ENCODE measurements at places on chromosomes 11 and 22. TPM values are rescaled to one million over a fixed set of nuclear protein-coding genes. Genes with fewer than 3 reads are reported as not detected.

The MMP11 gene
- 2.4 TPM for total RNA-seq

The CRYBB3 gene
- 2.1 TPM for total RNA-seq

GRCh38 chr22:32536352-32536751 is 61.7 kb downstream of the FBXO7 start:
- H3K27me3 ChIP-seq: no peaks in the 10 kb centered on the region
- H3K4me1 ChIP-seq: peaks cover 29% of the 10 kb centered on the region
- H3K27ac ChIP-seq: no peak overlapping the region

DNA sequence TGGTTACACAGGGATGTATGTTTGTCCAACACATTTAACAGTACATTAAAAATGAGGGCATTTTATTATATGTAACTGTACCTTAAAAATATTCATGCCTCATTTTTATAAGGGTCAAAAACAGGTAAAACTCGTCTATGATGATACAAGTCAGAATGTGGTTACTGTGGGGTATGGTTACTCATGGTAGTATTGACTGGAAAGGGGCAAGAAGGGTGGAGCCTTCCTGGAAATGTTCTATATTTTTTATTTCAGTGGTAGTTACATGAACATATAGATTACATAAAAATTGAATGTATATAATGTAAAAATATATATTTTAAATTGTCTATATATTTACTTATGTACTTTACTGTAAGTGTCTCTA is 99.8 kb downstream of the STIM1 start:
- no peak overlapping the region for H3K4me3 ChIP-seq
- peak overlapping the region; percentile 74 for H3K27ac ChIP-seq
- no peaks in the 10 kb centered on the region for H3K27me3 ChIP-seq
- peaks cover 24% of the 10 kb centered on the region for H3K4me1 ChIP-seq

GRCh38 chr11:28107191-28107749 is 686 bp downstream of the KIF18A start:
- peaks cover 48% of the 10 kb centered on the region for H3K4me1 ChIP-seq
- H3K27me3 ChIP-seq: no peaks in the 10 kb centered on the region
- H3K4me3 ChIP-seq: peak overlapping the region; percentile 93
- peak overlapping the region; percentile 60 for H3K27ac ChIP-seq
- no peaks in the 10 kb centered on the region for H3K36me3 ChIP-seq

- no peaks in the 10 kb centered on the region for H3K36me3 ChIP-seq
- peak overlapping the region; percentile 47 for H3K4me3 ChIP-seq
- H3K27ac ChIP-seq: peak overlapping the region; percentile 91
- peak; percentile 71 for DNase-seq
Observed at GRCh38 chr22:45468872-45469271, 33.8 kb upstream of the FBLN1 start.

DNA sequence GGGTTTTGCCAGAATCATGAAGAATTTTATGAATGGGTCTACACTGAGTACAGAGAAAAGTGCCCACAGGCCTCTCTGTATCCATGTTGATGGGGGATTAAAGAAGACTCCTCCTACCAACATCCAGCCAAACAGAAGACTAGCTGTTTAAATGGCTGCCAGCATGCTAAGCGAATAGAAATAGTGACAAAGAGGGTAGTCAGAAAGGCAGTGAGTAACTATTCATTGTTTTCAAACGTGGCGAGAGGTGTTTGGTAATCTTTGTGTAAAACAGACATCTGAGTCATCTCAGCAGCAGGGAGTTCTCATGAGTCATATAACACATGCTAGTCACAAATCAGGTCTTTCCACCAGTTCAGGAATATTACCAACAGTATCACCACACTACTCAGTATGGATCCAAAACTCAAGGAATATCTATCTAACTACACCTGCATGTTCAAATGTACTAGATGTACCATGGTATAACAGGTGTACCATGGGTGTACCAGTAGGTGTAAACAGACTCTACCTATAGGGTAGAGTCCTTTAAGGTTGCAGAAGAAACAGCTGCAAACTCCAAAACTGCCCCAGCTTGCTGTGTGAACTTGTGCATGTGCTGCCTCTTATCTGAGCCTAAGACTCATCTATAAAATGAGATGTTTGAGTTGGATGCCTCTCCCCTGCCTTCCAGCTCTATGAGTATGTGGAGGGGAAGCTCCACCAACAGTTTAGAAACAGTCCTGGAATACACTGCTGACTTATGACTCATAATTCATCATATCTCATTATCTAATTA is 82.0 kb downstream of the SLC1A2 start:
- no peaks in the 10 kb centered on the region for H3K27me3 ChIP-seq
- no peaks in the 10 kb centered on the region for H3K36me3 ChIP-seq
- DNase-seq: peak; percentile 99
- H3K4me1 ChIP-seq: peaks cover 33% of the 10 kb centered on the region
- H3K4me3 ChIP-seq: no peak overlapping the region
- peak overlapping the region; percentile 92 for H3K27ac ChIP-seq

GRCh38 chr22:42300259-42301076 is 30.0 kb upstream of the TCF20 start:
- no peak overlapping the region for H3K4me3 ChIP-seq
- H3K27ac ChIP-seq: no peak overlapping the region
- peaks cover 16% of the 10 kb centered on the region for H3K4me1 ChIP-seq
- peak; percentile 81 for DNase-seq
- no peaks in the 10 kb centered on the region for H3K36me3 ChIP-seq

DNA sequence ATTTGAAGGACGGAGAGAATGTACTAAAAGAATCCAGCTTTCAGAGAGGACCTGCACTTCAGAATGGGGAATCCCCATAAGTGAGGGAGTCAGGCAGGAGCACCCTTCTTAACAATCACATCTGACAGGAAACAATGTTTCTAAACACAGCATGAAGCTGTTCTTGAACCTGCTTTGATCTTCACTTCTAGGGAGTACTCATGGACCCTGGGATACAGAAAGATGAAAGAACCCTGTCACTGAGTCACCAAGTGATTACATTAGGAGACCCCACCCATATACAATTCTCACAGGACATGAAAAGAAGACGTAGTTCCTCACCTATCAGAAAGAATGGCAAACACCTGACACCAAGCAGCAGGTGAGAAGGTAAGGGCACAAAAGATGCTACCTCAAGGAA is 296.9 kb upstream of the ZC3H12C start:
- DNase-seq: no peak
- H3K4me3 ChIP-seq: no peak overlapping the region
- H3K27me3 ChIP-seq: no peaks in the 10 kb centered on the region
- H3K36me3 ChIP-seq: no peaks in the 10 kb centered on the region

DNA sequence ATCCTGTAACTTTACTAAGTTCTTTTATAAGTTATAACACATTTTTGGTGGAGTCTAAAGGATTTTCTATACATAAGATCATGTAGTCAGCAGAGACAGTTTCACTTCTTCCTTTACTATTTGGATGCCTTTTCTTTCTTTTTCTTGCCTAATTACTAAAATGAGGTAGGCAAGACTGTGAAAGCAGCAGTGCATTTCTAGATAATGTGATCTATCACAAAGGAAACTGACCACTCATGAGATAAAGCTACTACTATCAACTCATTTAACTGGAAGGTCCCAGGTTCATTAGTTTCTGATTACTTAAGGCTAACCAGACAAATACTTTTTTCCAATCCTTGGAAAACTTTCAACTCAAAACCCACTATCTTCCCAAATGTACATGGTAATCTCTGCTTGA is 196.2 kb upstream of the E2F8 start:
- no peak for DNase-seq
- peaks cover 66% of the 10 kb centered on the region for H3K4me1 ChIP-seq
- H3K4me3 ChIP-seq: no peak overlapping the region
- H3K27me3 ChIP-seq: no peaks in the 10 kb centered on the region
- H3K36me3 ChIP-seq: no peaks in the 10 kb centered on the region

All from PC-9 (cell line).